Activated CD4-positive, alpha-beta memory T cell treated with anti-CD3 and anti-CD28 coated beads, Interleukin-2, amount 10 ng/mL, durations not matched to agents 7 days and 5 days (primary cell): ENCODE measurements at places on chromosomes 1 and 21. TPM values are rescaled to one million over a fixed set of nuclear protein-coding genes. Genes with fewer than 3 reads are reported as not detected.

NRDC gene
- 162 TPM for total RNA-seq

PTPRU gene
- total RNA-seq: 0.68 TPM

SLC35E2B gene
- total RNA-seq: 55.7 TPM

LCE1D gene
- not detected for total RNA-seq

PIGR gene
- total RNA-seq: not detected

S100A7 gene
- not detected for total RNA-seq

PPIAL4G gene
- 0.86 TPM for total RNA-seq

ATP6V1G3 gene
- total RNA-seq: not detected

MINDY1 gene
- total RNA-seq: 19.9 TPM

DNASE2B gene
- not detected for total RNA-seq

NOS1AP gene
- 0.08 TPM for total RNA-seq

PROK1 gene
- not detected for total RNA-seq

SNX7 gene
- not detected for total RNA-seq

SOX13 gene
- total RNA-seq: 7.8 TPM

NECTIN4 gene
- not detected for total RNA-seq

CYP4B1 gene
- total RNA-seq: not detected

SPRR2A gene
- total RNA-seq: not detected

DIO1 gene
- not detected for total RNA-seq

TSNAX gene
- total RNA-seq: 48.7 TPM

CNR2 gene
- total RNA-seq: 0.08 TPM

KIF14 gene
- total RNA-seq: 30.3 TPM

PLCH2 gene
- 33.8 TPM for total RNA-seq

LORICRIN gene
- not detected for total RNA-seq

ACTN2 gene
- not detected for total RNA-seq

CHIA gene
- total RNA-seq: not detected

CCDC27 gene
- total RNA-seq: not detected

NBPF6 gene
- not detected for total RNA-seq

AMPD1 gene
- not detected for total RNA-seq
